SK-MEL-5 (cell line): ENCODE measurements at places on chromosomes 1 and 21. TPM values are rescaled to one million over a fixed set of nuclear protein-coding genes. Genes with fewer than 3 reads are reported as not detected.

GRCh38 chr1:2215909-2216766 is 12.0 kb upstream of the SKI start:
- no peak for DNase-seq

- no peak for DNase-seq
Measured at GRCh38 chr1:233575450-233575849, 38.5 kb upstream of the KCNK1 start.

- peak; percentile 16 for DNase-seq
Measured at GRCh38 chr1:19209439-19209989, 552 bp downstream of the UBR4 start.

- no peak for DNase-seq
Measured at GRCh38 chr1:193322211-193322610, 135.8 kb upstream of the B3GALT2 start.

DNA sequence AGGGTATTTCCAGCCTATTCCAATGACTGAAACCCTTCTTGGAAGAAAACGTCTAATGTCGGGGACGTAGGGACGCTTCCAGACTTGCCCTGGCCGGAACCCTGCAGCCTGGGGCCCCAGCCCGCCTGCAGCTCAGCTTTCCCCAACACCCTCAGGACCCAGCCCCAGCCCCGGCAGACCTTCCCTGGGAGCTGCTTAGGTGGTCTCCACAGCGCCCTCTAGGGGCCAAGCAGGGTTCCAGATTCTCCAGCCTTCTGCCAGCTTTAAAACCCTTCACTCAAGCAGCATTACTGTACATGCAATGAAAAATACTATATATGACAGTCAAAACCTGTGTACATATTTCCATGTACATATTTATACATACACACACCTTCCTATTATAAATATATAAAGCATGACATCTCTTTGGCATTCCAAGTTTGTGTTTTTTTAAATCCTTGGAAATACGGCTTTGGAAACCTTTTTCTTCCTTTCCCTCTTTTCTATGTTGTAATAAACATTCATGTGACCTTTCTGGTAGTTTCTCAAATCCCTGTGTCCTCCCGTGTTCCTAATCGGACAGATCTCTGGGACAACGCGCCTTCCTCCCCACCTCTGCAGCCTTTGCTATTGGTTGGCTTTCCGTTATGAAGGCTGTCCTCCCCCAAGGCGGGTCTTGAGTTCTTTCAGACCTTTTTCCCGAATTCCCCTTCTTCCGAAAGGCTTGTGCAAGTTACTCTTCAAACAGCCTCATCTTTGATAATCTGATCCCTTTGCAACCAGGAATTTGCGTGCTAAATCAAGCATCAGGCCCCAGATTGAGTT is 60.3 kb downstream of the STUM start:
- DNase-seq: peak; percentile 80

- DNase-seq: no peak
Measured at GRCh38 chr1:235864469-235864868, 2.2 kb downstream of the LYST start.

GRCh38 chr1:115982400-115982799 is 6.1 kb downstream of the SLC22A15 start:
- no peak for DNase-seq

- peak; percentile 86 for DNase-seq
Measured at GRCh38 chr1:20521960-20522861, 14.3 kb upstream of the MUL1 start.

GRCh38 chr1:55741516-55741915 is 526.4 kb upstream of the USP24 start:
- DNase-seq: no peak

DNA sequence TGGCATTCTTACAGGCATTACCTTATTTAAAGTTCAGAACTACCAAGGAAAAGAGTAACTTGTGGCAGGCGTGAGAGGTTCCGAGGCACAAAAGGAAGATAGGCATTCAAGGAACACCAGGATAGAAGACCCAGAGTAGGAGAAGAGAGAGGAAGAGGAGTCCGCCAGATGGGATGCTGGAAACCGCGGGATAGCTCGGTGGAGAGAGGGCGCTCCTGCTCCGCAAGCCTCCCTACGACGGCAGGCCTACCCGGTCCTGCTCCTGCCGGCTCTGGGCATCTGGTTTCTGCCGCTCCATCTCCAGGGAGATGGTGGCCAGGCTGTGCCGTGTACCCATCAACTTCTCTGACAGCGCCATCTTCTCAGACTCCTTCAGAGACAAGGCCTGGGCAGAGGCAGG is 5.4 kb upstream of the NBPF1 start:
- no peak for DNase-seq

DNA sequence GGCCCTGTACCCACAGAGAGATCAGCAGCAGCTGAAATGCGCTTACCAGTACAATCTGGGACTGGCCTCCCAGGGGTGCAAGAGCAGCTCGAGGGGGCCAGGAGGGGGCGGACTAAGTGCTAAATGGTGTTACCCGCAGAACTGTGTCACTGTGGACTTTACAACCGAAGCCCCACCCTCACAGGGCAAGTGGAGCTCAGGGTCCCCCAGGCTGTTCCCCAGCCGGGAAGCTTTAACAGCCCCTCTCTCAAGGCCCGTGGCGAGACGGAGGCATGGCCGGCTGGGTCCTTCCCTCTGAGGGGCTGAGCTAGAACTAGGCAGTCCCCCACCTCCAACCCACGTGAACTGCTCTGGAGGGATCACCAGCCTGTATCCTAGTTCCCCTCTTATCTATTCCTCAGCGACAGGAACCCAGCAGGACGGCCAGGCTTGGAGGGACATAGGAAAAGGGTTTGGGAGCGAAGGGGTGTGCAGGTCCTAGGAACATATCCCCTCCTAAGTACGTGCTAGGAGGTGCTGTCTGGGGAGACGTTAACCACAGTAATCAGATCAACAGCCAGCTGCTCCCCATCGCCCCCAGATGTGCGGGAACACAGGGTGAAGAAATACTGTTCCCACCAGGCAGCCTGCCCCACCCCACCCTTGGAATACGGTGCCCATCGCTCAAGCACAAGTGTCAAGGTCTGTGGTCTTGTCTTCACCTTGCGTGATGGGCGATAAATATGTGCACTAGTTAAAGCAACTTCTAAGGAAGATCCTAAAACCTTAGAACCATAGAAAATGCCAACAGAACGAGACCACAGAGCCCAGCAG is 24.4 kb downstream of the ZBTB17 start:
- DNase-seq: no peak

- no peak for DNase-seq
Measured at GRCh38 chr21:46414965-46415275, 43.8 kb upstream of the DIP2A start.

DNA sequence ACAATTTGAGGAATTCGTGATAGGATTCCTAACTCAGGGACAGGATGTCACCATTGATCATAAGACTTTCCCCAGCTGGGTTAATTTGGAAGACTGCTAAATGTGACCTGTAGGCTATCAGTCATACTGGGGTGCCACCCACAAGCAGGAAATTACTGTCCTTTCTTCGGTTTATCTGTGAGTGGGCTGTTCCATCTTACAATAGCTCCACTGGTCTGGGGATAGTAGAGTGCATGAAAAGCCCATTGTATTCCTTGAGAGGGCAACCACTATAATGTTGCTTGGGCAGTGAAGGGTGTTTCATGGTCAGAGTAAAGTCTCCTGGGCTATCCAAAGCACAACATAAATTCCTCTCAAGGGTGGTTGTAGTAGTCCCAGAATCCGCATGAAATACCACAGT is 1523.0 kb upstream of the B3GALT2 start:
- peak; percentile 2 for DNase-seq

GRCh38 chr1:233327651-233328141 is at the start of gene MAP3K21:
Gene MAP3K21, plus strand, starts transcription at chr1:233327724. Its CDS starts 305 bp downstream, at chr1:233328029.
- no peak for DNase-seq

GRCh38 chr1:85199667-85200462 is 951 bp downstream of the SYDE2 start:
- DNase-seq: no peak

GRCh38 chr1:160466961-160467360 is 56.1 kb downstream of the SLAMF6 start:
- no peak for DNase-seq

- DNase-seq: no peak
Measured at GRCh38 chr1:167839009-167839408, 74.9 kb downstream of the ADCY10 start.

DNA sequence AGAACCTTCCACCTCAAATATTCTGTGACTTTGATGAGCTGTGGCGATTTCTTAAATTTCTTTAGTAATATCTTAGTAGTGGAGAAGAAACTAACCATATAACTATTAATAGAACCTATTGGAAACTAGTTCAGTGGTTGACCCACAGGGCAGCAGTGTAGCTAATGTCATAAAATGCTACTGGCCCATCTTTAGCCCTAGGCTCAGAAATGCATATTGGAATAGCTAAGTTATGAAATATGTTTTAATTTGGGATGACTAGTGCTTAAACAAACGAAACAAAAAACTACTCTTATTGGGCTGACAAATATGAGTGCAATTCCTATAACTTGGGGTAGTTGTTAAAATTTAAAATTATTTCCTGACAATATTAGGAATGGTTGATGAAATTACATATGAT is 20.2 kb downstream of the MACO1 start:
- DNase-seq: no peak

DNA sequence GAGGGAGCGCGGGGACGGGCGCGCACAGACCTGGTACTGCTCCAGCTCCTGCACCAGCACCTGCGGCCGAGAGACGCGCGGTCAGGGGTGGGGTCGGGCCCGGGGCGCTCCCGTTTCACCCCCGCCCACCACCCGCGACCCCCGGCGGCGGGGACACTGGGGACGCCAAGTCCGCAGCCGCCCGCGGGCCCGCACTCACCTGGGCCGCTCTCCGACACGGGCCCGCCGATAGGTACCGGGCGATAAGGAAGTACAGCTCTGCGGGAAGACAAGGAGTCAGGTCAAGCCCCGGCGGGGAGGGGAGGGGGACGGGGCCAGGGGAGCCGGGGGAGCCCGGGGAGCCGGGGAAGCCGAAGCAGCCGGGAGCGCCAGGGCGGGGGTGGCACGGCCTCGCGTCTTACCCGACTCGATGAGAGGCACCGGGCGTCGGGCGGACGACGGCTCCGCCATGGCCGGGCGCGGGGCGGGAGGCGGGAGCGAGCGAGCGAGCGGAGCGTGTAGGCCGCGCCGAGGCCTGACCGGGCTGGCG is 326 bp downstream of the BRWD1 start:
- DNase-seq: no peak

GRCh38 chr1:165992533-165992932 is 165.1 kb downstream of the UCK2 start:
- DNase-seq: no peak

DNA sequence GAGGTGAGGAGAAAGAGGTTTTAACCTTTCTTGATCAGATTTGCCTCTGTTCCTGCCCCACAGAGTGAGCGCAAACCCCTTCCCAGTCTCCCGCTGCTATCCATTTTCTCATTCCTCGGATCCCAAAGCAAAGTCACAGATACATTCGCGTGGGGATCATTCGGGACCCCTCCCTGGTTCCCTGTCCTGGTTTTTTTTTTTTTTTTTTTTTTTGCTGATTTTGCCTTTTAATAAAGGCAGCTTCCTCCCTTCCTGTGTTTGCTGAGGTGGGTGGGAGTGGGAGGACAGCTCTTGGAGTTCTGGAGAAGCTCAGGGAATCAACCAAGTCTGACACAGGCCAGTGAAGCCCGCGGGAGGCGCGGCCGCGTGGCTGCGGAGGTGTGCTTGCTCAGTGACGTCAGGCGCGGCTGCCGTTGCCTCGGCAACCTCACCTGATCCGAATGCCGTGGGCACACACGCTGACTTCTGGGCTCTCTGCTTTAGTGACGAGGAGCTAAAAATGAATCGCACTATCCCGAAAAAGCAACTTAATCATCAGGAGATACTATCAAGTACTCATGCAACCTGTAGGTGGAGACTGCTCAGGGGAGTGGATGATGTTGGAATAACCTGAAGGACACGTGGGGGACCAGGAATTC is 106.4 kb downstream of the TBX19 start:
- no peak for DNase-seq

GRCh38 chr1:203668401-203668800 is 41.8 kb downstream of the ATP2B4 start:
- DNase-seq: no peak

DNA sequence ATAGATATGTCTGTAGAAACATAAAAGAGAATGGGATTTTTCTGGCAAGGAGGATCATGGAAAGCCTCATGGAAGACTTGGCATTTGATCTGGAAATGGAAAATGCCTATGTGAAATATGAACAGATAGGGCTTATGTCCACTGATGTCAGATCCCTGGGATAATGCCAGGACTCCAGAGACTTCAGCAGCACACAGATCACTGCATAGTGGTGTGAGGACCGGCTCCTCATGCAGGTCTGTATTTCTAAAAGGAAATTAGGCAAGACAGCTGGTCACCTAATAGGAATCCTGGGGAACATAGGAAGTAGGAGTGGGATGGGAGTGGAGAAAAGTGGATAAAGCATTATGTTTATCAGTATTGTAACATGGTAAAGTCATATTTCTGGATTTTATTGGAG is 56.8 kb upstream of the IPO9 start:
- DNase-seq: no peak

DNA sequence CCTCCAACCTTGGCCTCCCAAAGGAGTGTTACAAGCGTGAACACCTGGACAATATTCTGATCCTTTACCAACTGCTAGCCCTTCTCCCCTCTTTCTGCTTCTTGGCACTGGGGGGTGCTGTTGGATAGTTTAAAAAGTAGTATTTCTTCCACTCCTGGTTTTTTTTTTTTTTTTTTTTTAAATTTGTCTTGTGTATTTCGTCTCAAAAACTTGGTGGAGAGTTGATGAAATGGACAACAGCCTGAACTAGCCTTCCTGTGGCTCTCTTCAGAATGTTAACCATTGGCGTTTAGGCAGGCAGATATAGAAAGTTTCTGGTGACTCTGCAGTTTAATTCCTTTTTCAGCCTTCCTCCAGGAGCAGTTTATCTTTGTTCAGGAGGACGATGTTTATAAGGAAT is 69.7 kb upstream of the USP24 start:
- DNase-seq: peak; percentile 64

The FPGT gene
- 26.1 and 26.9 TPM in 2 replicates for total RNA-seq

The S100A3 gene
- total RNA-seq: 0.63 TPM in 1 of 2 replicates, not detected in the other

The SLC1A7 gene
- total RNA-seq: not detected in 2 replicates

The HTR1D gene
- 0.05 TPM in 1 of 2 replicates, not detected in the other for total RNA-seq

The LAX1 gene
- not detected in 2 replicates for total RNA-seq

The VAV3 gene
- total RNA-seq: 2.2 and 2.7 TPM in 2 replicates

The MMEL1 gene
- total RNA-seq: not detected in 2 replicates

The ADGRB2 gene
- 4.2 and 4.4 TPM in 2 replicates for total RNA-seq

The POGZ gene
- 25.3 and 25.5 TPM in 2 replicates for total RNA-seq

The SPRR2B gene
- not detected in 2 replicates for total RNA-seq

The AZIN2 gene
- total RNA-seq: 5.9 and 8.2 TPM in 2 replicates

The CD1C gene
- total RNA-seq: not detected in 2 replicates

The KIAA0040 gene
- total RNA-seq: 1.1 and 1.5 TPM in 2 replicates

The RAD54L gene
- 3.3 TPM in 2 replicates for total RNA-seq

The CFHR5 gene
- not detected in 2 replicates for total RNA-seq

The EPHA8 gene
- 0.29 TPM in 1 of 2 replicates, not detected in the other for total RNA-seq
